NCI-H1105 (cell line): ENCODE measurements at places on chromosomes 7 and 10.

DNA sequence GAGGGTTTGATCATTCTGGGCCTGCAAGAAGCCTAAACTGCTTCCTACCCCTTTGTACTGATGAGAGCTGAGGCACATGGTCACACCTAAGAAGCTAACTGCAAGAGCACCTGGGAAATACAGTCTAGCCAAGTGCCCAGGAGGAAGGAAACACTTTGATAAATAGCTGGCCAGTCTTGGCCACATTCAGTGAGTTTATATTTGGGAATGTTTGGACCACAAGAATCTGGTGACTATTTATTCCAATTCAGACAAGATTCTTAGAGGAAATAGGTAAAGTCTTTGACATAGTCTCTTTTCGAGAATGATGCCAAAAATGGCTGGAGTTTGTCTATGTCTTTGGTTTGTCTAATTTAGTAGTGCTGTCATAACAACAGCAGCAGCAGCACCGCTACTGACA, 213.6 kb downstream of the KIF20B start:
- DNase-seq: no peak

GRCh38 chr7:155992538-155992937, 180.3 kb upstream of the SHH start:
- DNase-seq: no peak

- DNase-seq: peak; percentile 60
These were observed 140.6 kb downstream of the ALOX5 start for GRCh38 chr10:45514291-45515270.

DNA sequence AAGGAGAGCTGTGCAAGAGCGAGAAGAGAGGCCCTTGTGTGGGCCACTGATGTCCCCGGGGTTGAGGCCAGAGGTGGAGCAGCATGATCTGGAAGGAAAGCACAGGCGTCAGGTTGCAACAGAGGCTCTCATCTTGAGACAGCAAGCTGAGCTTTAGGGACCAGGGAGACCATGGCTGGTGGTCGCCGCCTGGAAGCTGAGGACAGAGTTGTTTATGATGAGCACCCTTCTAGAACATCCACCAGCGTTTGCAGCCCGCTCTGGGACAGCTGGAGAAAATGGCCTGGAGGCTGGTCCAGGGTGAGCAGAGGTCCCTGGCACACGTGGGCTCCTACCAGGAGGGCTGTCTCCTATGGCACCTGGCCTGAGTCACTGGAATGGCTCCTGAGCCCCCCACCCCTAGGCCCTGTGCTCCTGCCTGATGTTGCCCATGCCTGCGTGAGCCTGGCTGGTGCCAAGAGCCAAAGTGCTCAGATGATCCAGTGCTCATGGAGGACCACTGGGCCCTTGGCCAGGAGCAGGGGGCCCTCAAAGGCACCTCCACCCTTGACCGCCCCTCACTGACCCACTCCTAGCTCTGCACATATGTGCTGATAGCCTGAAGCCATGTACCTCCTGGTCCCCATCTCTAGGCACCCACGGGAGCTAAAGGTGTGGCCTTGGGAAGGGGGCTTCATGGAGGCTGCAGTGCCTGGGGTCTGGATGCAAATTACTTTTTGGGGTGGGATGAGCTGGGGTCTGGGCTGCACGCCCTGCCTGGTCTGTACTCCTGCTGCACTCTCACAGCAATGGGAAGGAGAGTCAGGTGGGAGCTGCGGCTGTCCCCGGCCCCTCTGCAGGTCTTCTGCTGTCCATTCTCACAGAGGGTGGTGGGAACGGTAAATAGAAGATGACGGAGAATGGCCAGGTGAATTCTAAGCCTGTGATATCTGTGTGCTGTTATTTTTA, 40.1 kb upstream of the RET start:
- DNase-seq: no peak

DNA sequence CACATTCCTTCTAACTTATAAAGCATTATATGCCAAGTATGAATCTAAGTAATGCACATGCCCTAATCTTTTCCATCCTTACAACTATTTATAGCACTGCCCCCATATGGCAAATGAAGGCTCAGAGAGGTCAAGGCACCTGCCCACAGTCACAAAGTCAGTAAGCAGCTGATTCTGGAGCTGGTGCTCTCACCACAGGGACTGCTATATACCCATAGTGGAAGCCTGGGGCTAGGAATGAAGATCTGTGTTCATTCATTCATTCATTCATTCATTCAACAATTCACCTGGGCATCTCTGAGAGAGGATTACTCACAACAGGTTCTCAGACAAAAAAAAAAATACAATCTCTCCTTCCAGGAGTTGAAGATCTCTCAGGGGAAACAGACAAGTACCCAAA, 213.4 kb downstream of the KCNMA1 start:
- DNase-seq: no peak

DNA sequence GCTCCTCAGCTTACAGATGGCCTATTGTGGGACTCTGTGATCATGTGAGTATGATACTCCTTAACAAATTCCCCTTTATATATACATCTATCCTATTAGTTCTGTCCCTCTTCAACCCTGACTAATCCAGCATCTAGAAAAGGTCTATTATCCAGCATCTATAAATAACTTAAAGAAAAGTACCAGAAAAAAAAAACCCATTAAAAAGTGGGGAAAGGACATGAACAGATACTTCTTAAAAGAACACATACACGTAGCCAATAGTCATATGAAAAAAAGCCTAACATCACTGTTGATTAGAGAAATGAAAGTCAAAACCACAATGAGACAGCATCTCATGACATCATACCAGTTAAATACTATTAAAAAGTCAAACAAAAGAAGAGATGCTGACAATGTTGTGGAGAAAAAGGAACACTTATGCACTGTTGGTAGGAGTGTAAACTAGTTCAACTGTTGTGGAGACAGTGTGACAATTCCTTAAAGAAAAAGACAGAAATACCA, 549.5 kb upstream of the GRM3 start:
- no peak for DNase-seq

- no peak for DNase-seq
These were observed 17.4 kb downstream of the CDK1 start for GRCh38 chr10:60795465-60796202.

DNA sequence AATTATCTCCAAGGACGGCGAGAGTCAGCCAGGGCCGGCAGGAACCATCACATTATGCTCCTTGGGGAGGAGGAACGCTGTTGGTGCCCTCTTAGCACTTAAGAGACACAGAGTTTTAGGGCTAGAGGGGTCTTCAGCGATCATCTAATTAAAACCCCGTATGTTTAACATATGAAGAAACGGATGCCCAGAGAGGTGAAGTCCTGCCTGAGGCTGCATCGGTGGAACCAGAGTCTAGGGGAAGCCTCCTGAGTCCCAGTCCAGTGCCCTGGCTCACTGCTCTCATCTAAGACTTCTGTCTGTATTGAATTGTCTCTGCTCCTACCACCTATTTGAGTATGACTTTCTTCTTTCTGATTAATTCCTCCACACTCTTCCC, 688 bp upstream of the ABCB4 start:
- DNase-seq: no peak

- DNase-seq: no peak
These were observed 66.3 kb downstream of the C10orf143 start for GRCh38 chr10:130044067-130045061.

GRCh38 chr7:154299736-154300135, 247.5 kb downstream of the DPP6 start:
- DNase-seq: no peak

DNA sequence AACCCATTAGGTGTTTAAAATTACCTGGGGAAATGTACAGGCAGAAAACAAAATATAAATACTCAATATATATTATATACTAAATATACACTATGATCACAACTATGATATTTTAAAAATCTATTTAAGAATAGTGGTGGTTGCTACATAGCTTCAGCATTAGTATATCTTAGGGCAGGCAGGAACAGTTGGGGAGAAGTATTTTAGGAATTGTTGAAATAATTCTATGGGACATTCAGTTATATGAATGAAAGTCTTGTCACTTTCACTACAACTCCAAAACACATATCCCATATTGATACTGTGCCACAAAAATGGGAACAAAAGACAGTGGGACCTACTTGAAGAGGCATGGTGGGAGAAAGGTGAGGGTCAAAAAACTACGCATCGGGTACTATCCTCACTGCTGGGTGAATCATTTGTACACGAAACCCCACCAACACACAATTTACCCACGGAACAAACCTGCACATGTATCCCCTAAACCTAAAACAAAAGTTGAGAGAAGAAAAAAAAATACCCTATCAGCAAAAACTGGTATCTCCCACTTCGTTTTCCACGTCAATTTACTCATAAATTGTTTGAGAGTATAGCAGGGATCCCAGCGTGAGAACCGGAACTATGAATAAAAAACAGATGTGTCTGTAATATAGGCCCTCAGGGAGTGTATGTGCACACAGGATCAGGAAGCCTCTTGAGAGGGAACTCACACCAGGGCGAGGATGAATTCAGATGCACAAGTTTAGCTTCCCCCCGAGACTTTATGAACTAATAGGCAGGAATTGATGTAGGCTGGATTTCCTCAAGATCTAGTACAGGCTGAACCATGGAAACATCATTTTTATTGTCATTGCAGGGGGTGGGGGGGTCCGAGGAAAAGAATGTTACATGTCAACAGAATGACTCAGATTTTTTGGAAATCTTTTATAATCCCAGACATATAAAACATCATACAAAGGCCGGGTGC, 16.2 kb downstream of the SLC16A12 start:
- no peak for DNase-seq

- no peak for DNase-seq
These were observed 39.6 kb upstream of the CABCOCO1 start for GRCh38 chr10:61623161-61623560.

- no peak for DNase-seq
These were observed 141.6 kb upstream of the GDF10 start for GRCh38 chr10:47158116-47159071.

GRCh38 chr7:99090771-99091542, 53.0 kb downstream of the SMURF1 start:
- DNase-seq: no peak

- DNase-seq: no peak
These were observed 53.1 kb downstream of the CH25H start for GRCh38 chr10:89153971-89154370.

- DNase-seq: no peak
These were observed 102.2 kb downstream of the HDAC9 start for GRCh38 chr7:18597754-18598153.

DNA sequence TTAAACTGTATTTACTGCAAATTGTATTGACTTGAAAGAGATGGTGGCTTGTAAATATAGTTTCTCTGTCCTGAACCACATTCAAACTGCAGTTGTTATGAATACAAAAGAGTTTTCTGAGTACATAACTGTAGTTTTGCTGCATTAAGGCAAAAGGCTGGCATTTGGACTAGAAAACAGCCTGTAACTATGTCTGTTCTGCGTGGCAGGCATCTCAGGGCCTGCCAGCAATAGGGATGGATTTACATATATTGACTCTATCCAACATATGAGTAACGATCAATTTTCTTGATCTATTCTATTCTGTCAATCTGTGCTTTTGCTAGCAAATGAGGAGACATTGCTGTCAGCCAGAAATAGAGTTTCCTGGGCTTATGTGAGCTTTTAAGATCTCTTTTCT, 174.6 kb downstream of the TMEM26 start:
- no peak for DNase-seq

DNA sequence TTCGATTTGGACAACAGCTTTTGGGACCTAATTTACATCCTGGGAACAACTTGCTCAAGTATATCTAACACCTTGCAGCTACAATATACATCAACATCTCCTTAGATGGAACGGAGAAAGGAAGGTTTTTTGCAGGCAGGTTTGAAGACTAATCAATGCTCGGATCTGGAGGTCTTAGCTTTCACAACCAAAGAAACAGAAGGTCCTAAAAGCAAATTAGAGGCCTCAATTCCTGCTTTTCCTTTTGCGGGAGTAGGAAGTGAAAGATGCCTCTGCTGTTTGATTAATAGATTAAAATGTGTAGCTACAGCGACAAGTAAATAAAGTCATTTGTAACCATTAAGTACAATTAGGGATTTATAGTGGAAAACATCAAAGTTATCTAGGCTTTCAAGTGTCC, 3.7 kb upstream of the SP8 start:
- no peak for DNase-seq

GRCh38 chr10:121326905-121327304, 271.3 kb downstream of the FGFR2 start:
- DNase-seq: no peak

- no peak for DNase-seq
These were observed 166.5 kb downstream of the EGFR start for GRCh38 chr7:55185321-55185802.

DNA sequence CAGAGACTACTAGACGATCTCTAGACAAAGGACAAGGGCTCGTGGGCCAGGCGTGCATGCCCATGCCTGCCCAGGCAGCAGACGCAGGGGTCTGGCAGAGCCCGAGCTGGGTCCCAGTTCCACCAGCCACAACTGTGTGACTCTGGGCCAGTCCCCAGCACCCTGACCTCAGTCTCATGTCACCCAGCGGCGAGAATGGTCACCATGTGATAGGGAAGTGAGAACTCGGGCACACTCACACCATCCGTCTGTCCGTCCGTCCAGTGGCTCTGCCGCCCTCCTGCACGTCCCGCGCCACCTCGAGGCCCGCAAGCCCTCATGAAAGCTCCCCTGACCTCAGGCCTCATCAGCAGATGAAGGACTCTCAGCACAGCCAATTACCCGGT, 280.0 kb downstream of the ELFN1 start:
- DNase-seq: no peak

- no peak for DNase-seq
These were observed 30.8 kb upstream of the VSIR start for GRCh38 chr10:71804077-71804476.
